ENCODE measurements at places on chromosomes 12 and 14.

GRCh38 chr12:117159674-117160073, 30.6 kb downstream of the FBXO21 start:
- no peak for DNase-seq

- DNase-seq: no peak
These were observed 28.8 kb upstream of the INF2 start for GRCh38 chr14:104660597-104660996.

DNA sequence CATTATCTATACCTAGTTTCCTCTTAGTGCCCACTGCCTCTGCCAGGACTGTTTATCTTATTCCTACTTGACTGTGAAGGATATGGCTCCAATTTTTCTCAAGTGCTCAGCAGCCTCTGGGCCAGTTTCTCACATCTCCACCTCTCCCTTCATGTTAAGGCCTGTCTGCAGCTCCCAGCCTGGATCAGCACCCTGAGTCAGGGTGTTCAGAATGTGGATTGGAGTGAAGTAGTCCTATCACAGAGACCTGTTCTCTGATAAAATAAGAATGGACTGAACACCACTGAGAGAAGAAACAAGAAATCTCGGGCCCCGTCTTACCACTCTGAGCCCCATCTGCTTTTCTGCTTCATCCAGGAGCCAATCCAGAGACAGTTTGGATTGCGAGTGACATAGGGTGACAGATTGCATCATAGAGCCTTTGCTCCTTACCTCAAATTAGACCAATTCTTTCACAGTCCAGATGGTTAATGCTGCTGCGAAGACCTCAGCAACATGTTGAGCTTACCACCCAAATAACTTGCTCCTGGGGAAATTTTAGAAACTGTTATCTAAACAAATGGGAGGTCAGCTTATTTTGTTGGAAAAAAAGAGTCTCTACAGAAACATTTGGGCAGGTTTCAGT, 473.1 kb downstream of the PDZRN4 start:
- no peak for DNase-seq

DNA sequence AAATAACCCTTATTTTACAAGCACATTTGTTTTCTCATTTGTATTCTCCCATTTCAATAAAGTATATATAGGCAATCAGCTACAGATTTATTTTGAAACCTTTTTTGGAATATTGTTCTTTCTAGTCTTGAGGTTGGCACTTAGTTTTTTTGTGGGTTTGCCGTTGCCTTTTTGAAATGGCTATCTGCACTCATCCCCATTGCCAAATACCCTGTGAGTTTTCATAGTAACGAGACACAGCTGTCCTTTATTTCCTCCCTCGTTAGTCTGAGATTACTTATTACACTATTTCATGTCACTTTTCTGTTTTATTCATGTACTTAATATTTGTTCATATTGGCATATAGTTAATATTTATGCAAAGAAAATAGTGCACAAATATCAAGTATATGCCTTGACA, 1104.0 kb downstream of the SLC6A15 start:
- DNase-seq: no peak

DNA sequence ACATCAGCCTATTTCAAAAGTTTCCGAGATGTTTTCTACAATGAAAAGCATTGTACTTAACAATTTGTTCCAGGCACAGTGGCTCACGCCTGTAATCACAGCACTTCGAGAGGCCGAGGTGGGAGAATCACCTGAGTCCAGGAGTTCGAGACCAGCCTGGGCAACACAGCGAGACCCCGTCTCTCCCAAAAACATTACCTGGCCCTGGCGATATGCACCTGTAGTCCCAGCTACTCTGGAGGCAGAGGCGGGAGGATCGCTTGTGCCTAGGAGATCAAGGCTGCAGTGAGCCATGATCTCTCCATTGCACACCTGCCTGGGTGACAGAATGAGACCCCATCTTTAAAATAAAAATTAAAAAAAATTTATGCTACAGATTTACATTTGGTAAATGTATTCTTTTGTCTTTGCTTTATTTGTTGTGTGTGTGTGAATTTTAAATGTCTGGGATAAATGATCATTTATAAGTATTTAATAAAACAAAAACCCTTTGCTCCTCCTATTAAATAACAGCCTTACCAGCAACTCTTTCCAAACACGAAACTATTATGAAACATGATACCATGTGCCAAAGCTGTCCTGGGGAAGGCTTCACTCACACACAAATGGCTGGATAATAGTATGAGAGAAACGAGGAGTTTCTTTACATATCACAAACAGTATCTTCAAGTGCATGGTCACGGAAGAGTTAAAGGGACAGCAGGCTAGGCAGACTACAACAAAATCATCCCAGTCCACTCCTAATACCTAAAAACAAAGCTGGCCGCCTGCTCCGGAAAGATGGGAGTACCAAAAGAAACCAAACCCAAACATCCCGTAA, 1.1 kb downstream of the ATXN3 start:
- no peak for DNase-seq

DNA sequence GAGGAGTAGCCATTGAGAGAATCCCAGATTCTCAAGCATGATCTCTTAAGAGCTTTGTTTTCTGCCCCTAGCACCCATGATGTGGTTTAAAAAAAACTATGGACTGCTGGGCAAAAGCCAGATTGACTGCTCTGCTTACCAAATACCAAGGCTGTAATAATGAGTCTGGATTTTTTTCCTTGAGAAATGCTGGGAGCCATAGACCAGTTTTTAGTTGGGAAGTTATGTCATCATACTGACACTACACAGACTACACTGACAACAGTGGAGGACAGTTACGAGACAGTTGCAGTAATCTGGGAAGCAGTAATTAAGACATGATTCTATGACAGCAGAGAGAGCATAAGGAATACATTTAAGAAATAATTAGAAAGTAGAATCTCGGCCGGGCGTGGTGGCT, 35.8 kb downstream of the SPATA7 start:
- no peak for DNase-seq

DNA sequence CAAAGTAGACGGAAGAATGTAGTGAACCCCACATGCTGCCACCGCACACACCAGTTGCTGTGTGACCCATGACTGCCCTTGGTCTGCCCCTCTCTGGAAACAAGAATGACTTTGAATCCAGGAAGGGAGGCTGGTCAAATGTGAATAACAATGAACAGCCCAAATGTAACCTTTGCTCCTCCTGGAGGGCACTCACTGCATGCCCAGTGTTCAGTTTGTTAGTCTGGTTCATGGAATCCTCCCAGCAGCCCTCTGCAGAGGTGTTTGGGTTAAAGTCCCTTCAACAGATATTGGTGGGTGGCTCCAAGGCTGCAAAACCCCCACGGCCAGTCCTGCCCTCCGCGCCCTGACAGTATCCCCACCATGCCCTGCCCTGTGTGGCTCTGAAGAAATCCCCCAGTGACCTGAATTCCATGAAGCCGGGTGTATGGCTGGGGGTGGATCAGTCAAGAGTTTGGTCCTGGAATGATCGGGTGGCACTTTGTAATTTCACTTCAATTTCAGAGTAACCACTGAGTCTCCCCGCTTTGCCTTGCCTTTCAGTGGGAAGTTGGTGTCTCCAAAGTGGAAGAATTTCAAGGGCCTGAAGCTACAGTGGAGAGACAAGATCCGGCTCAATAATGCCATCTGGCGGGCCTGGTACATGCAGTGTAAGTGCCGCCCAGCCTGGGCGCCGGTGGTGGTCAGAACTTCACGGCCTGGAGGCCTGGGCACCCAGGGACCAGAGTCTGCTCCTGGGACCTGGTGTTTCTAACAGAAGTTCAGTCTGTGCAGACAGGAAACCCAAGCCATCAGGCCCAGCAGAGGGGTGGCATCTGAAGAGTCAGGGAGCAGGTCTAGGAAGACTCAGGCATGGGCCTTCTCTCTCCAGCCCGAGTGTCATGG, 47.1 kb downstream of the IL31 start:
- DNase-seq: no peak

GRCh38 chr14:80664576-80664975, 277.0 kb downstream of the CEP128 start:
- no peak for DNase-seq

DNA sequence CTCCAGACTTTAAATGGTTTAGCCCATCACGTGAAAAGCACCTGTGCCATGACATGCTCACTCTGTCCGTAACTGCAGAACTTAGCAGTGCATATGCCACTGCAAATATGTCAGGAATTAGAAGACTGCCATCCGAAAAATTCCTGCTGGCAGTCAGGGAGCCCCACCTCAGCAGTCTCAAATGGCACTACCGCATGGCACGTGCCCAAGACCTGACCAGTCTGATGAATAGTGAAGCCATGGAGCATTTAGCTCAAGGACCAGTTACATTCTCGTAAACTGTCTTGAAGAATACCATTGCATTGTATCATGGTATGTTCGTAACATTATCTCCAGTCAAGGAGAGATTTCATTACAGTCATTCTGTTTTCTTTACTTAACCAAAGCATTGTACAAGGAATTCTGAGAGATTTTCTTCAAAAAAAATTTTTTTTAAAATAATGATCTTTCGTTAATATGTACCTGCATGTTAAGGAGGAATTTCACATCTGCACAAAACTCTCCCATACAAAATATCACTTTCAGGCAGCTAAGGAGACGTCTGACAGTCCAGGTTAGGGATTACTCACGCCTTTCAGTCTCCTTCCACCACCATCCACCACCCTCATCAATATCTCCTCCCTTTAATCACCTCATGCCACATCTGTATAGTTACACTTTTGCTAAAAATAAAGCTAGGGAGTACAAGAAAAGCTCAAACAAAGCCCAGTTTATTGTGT, 138.5 kb downstream of the ANO2 start:
- no peak for DNase-seq

DNA sequence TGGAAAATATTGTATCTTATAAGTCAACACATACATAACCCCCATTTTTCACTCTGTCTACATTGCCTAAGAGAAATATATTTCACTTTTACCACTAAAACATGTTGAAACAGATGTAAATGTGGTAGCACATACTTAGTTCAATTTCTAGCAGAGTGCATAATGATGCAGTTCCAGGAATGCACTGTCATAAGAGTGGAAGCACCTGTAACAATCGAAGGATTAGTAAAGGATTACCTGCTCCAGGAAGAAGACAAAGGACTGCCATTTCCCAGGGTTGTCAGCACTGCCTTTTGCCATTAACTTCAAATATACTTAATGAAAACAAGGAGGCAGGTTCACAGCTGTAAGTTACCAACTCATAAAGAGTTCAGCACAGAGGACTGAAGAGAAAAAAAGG, 24.6 kb downstream of the DAD1 start:
- no peak for DNase-seq

DNA sequence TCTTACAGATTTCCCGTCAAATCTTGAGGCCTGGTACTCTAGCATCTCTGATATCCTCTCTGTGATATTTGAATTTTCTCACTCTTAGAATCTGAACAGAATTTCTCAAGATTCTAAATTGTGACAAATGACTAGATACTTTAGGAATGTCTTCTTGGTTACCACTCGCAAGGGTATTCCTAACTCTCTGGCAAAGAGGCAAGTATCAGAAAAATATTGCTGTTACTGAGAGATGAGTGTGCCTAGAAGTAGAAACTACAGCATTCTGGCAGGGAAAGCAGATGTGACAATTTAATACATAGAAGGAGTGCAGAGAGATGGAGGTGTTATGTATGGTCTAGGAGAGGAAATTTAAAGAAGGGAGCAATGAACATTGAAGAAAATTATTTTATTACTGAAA, 467.8 kb downstream of the LRIG3 start:
- DNase-seq: no peak

- no peak for DNase-seq
These were observed 84.4 kb downstream of the CMKLR1 start for GRCh38 chr12:108254517-108255251.

DNA sequence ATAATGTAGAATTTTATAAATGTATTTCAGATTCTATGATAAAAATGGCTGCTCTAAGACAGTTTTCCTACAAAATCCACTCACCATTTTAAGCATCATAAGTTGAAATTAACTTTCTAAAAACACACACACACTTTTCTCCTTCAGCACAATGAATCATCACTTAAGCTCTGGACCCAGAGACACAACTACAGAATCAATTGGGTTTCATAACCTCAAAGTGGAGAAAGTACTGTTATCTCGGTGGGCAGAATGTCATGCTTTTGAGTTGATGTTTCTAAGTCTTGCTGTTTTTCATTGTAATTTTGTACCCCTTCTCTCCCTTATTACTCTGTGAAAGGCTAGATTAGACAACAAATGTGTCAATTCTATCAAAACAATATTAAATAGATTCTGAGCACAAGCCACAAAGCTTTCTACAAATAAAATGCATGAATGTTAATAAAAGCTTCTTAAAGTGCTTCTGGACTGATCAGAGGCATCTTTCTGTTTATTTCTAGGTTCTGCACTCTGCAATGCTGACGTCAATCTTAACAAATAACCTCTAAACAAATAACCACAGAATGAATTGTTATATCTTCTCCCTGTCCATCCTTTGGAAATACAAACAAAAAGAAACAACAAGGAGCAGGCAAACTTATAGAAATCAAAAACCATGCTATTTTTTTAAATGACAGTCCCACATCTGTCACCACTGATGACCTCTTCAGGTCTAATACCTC, 8.2 kb downstream of the IPO8 start:
- DNase-seq: no peak

DNA sequence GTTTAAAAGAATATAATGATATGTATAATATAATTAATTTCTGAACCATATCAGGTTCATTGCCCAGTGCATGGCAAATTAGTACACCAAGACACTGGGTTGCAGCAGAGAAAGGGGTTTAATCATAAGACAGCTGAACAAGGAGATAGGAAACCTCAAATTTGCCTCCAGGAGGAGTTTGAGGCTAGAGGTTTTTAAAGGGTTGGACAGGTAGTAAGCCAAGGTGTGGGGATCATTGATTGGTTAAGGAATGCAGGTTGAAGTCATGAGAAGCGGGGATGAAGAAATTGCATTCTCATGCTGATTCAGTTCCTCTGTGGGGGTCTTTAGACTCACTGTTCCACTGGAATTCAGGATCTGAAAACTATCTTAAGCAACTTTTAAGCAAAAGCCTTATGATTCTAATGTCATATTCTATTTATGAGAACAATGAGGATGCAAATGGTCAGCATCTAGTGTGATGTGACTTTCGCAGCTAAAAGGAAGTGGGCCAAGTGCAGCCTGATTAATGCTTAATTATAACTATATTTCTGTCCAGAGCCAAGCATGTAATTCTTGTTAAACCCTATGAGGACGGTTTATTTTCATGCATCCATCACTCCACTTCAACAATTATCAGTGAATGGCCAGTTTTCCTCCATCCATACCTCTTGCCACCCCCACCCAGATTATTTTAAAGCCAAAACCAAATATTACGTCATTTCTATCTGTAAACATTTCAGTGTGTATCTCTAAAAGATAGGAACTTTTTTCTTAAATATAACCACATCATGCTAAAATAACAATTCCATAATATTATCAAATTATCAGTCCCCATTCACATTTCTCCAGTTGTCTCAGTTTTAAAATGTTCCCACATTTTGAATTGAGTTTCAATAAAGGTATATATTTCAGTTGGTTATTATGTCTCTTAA, 14.9 kb downstream of the RNF212B start:
- DNase-seq: no peak

DNA sequence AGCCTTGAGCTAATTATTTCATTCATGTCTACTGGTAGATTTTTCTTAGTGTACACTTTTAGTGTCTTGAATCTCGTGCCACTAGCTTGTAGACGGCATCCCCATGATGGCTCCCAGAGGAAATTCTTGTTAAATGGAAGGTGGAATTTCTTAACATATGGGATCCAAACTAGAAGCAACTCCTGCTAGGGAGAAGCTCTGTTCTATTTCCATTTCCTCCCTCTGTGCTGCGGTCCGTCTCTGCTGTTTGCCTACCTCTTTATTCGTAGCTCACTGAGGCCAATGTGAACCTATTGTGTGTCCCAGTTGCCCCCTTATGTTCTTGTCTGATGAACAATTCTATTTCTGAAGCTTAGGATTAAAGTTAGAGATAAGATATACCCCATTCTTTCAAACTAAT, 588 bp downstream of the PIK3C2G start:
- DNase-seq: no peak

GRCh38 chr14:64953310-64953654, 10.7 kb upstream of the GPX2 start:
- DNase-seq: no peak
